ENCODE measurements at places on chromosomes 3 and 15. TPM values are rescaled to one million over a fixed set of nuclear protein-coding genes. Genes with fewer than 3 reads are reported as not detected.

KNSTRN gene
- 54.2 TPM for total RNA-seq

GRCh38 chr15:69518806-69519205, 66.2 kb downstream of the RPLP1 start:
- H3K27me3 ChIP-seq, result peaks cover 29% of the 10 kb centered on the region
- no peaks in the 10 kb centered on the region for H3K4me1 ChIP-seq
- DNase-seq, result no peak
- H3K4me3 ChIP-seq, result no peak overlapping the region
- H3K27ac ChIP-seq, result no peak overlapping the region

NCEH1 gene
- total RNA-seq, result 7.2 TPM

OSBPL10 gene
- 1.6 TPM for total RNA-seq

DNA sequence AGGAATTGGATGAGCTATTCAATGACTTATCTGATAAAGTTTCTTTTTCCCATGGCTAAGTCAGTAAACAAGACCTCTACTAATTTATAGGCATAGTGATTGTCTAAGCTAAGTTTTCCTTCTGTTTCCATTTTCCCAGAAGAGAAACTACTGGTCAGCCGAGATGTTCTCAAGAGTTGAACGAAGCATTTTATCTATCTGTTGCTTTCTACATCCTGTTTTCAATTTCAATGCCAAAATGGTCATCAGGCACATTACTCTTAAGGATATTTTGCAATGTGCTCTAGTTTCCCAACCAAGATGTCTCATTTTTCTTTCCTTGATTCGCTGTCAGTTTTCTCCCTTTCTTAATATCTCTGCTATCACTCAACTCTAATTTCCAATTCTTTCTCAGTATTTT, 228.7 kb downstream of the MBNL1 start:
- no peaks in the 10 kb centered on the region for H3K36me3 ChIP-seq
- H3K27me3 ChIP-seq, result peaks cover 10% of the 10 kb centered on the region
- H3K4me3 ChIP-seq, result no peak overlapping the region
- H3K4me1 ChIP-seq, result peaks cover 9% of the 10 kb centered on the region
- no peak for DNase-seq

TF gene
- 1.2 TPM for total RNA-seq

CYFIP1 gene
- 24.9 TPM for total RNA-seq

ARRDC4 gene
- total RNA-seq, result 0.18 TPM

GRCh38 chr3:41259449-41260062, 60.3 kb downstream of the CTNNB1 start:
- no peaks in the 10 kb centered on the region for H3K27me3 ChIP-seq
- no peak overlapping the region for H3K4me3 ChIP-seq
- no peaks in the 10 kb centered on the region for H3K4me1 ChIP-seq
- no peak for DNase-seq
- H3K27ac ChIP-seq, result no peak overlapping the region

GRCh38 chr3:167887096-167887495, 151.6 kb downstream of the SERPINI1 start:
- H3K36me3 ChIP-seq, result no peaks in the 10 kb centered on the region
- no peak overlapping the region for H3K4me3 ChIP-seq
- peaks cover 19% of the 10 kb centered on the region for H3K27me3 ChIP-seq

- H3K27me3 ChIP-seq, result no peaks in the 10 kb centered on the region
- no peak overlapping the region for H3K27ac ChIP-seq
- H3K4me1 ChIP-seq, result peaks cover 9% of the 10 kb centered on the region
- no peaks in the 10 kb centered on the region for H3K36me3 ChIP-seq
- H3K4me3 ChIP-seq, result no peak overlapping the region
Measured at GRCh38 chr3:31377045-31377642, 155.6 kb upstream of the STT3B start.

SERPINI2 gene
- not detected for total RNA-seq

DNA sequence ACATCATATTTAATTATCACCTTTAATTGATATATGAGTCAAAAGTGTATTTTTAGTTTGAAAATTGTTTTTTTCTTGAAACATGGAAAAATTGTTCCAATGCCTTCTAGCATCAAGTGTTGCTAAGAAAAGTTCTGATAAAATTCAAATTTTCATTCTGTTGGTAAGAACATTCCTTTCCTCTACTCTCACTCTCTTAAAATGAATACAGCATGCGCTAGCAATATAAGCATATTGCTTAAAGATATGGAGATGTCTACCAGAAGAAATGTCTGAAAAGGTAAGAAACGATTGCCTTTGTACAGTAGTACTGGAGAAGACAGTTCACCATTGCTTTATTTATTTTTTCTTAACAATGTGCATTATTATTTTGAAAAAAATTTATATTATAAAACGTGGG, 17.6 kb upstream of the ZBTB38 start:
- H3K4me3 ChIP-seq, result no peak overlapping the region
- peaks cover 7% of the 10 kb centered on the region for H3K36me3 ChIP-seq
- no peak overlapping the region for H3K27ac ChIP-seq
- H3K27me3 ChIP-seq, result peaks cover 8% of the 10 kb centered on the region

SPRED1 gene
- 0.13 TPM for total RNA-seq

DNA sequence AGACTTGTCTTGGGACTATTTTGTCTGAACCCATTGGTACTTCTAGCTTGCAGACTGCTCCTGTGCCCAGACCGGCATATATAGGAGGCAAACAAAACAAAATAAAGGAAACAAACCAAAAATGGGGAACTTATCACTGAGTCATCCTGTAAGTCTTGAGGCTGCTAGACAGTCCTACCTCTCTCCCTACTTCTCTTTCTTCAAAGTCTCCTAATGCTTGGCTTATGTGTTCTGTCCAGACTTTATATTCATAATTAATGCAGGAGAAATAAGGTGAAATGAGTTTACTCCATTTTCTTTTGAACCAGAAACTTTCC, 266.2 kb downstream of the ZNF385D start:
- no peak for DNase-seq
- H3K27ac ChIP-seq, result no peak overlapping the region
- no peaks in the 10 kb centered on the region for H3K27me3 ChIP-seq

GRCh38 chr3:191952186-191952585, 491.2 kb downstream of the PYDC2 start:
- no peaks in the 10 kb centered on the region for H3K36me3 ChIP-seq
- DNase-seq, result no peak
- H3K27me3 ChIP-seq, result no peaks in the 10 kb centered on the region
- H3K4me1 ChIP-seq, result no peaks in the 10 kb centered on the region
- no peak overlapping the region for H3K27ac ChIP-seq

GP5 gene
- total RNA-seq, result 1.3 TPM

MASP1 gene
- total RNA-seq, result not detected

DNA sequence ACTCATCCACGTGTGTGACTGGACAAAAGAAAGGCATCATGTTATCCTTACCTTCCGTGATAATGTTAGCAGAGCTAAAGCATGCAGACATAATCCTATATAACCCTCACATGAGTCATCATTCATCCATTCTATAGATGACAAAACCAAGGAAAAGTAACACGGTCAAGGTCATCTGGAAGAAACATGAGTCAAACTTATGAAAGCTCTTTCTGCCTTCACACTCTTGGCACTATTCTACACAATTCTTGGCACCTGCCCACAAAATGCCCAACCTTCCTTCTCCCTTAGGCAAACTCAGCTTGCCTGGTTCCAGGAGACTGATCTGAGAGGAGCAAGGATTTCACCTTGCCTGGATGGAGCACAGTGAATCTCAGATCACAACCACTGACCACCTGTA, 66.9 kb downstream of the PRICKLE2 start:
- H3K27me3 ChIP-seq, result peaks cover 7% of the 10 kb centered on the region
- H3K4me1 ChIP-seq, result peaks cover 3% of the 10 kb centered on the region
- DNase-seq, result no peak
- H3K36me3 ChIP-seq, result no peaks in the 10 kb centered on the region

DNA sequence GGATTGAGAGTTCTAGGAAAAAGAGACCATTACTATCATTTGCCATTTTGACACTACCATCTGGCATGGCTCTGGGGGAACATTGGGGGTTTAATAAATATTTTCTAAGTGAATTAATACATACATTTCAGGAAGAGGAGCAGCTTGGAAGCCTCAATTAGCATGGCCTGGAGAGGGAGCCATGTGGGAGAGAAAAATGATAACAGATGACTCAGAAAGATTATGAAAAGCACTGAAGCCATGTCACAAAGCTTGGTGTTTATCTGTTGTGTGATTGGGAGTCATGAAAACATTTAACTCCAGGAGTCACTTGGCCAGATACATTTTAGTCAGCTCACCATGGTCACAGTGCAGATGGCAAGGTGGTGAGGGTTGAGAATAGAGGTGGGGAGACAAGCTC, 121.0 kb downstream of the SSR3 start:
- DNase-seq, result no peak
- H3K27ac ChIP-seq, result no peak overlapping the region
- H3K4me1 ChIP-seq, result peaks cover 1% of the 10 kb centered on the region
- no peaks in the 10 kb centered on the region for H3K36me3 ChIP-seq

DNA sequence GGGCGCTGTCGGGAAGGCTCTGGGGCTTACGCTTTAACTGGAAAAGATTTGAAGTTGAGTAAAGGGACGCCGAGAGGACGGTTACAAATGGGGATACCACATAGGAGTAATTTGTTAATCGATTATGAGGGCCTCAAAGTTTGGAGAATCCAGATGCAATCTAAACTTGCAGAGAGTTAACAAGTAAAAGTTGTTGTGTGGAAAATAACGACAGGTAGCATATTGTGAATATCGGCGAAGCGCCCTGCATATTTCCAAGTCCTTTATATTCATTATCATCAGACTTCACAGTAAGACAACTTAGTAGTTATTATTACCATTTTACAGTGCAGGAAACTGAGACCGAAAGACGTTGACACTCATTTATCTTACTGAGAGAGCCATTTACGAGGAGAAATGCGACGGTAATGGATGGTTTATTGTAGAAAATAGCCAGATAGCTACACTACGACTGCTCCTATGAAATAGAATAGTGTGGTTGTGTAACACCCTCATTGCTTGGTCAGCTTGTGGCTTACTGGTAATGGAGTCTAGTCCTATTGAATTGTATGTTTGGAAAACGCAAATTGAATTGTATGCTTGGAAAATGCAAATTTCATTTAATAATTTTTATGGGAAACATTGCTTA, 700 bp downstream of the MKRN2 start:
- H3K36me3 ChIP-seq, result no peaks in the 10 kb centered on the region
- DNase-seq, result no peak
- H3K27me3 ChIP-seq, result peaks cover 19% of the 10 kb centered on the region

DNA sequence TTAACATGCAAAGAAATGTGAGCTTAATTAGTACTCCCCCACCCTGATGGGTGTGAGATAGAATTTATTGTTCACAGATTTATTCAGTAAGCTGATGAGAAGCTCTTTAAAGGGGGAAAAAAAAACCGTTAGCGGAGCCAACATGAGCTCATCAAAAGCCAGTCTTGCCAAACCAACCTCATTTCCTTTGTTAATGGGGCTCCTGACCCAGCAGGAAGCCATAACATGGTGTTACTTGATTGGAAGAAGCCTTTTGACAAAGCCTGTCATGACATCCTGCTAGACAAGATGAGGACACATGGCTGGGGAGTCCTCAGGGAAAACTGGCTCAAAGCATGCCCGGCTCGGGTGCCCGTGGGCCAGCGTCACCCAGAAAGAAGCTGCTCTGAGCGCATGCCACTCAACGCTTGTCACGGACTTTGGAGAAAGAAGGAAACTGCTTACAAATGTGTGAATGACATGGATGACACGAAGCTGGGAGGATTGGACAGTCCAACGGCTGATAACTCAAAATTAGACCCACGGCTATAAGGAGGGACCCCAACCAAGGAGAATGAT, 64.6 kb downstream of the SLCO2A1 start:
- no peak overlapping the region for H3K27ac ChIP-seq
- H3K36me3 ChIP-seq, result no peaks in the 10 kb centered on the region
- no peaks in the 10 kb centered on the region for H3K27me3 ChIP-seq

DNA sequence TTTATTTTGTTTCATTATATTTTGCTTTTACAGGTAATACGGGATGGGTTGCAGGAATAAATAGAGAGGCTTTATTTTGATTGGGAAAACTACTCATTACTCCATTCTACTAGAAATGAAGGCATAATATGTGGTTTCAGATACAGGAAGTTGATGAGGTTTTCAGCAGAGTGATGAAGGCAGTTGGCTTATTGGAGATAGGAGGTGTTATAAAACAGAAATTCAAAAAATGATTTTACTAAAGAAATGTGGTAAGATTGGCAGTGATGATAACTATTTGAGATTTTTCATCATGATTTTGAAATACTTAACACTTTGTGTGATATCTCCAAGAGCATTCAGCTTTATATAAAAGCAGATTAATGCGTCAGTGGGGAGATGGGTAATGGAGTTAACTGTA, 1445.7 kb upstream of the CADM2 start:
- H3K27ac ChIP-seq, result no peak overlapping the region
- H3K4me3 ChIP-seq, result no peak overlapping the region
- H3K27me3 ChIP-seq, result no peaks in the 10 kb centered on the region
- H3K4me1 ChIP-seq, result no peaks in the 10 kb centered on the region
- H3K36me3 ChIP-seq, result no peaks in the 10 kb centered on the region
- no peak for DNase-seq

DNA sequence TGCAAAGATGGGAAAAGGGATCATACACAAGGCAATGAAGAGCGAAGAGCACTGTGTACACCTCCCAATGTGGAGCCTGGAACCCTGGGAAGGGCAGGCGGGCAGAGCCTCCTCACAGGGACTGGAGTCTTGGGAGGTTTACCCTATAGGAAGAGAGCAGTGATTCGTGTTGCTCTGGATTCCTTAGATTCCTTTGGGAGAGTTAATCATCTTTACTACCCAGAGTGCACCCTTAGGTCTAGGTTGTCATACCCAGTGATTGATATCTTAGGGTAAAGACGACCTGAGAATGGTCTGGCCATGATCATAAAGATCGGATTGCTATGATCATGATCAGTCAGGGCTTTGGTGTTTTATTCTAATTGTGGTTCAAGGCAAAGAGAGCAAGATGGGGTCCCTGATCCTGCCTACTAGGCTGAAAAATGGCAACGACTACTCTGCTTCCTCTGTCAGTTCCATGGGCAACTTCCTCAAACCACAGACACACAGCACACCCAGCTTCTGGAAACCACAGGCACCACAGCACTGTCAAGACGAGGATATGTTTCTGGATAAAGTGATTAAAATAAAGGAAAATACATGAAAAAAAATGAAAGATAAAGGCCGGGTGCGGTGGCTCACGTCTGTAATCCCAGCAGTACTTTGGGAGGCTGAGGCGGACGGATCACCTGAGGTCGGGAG, 20.4 kb upstream of the MAP6D1 start:
- no peak for DNase-seq
- no peak overlapping the region for H3K4me3 ChIP-seq
- peaks cover 41% of the 10 kb centered on the region for H3K36me3 ChIP-seq

Measured in activated CD4-positive, alpha-beta memory T cell treated with anti-CD3 and anti-CD28 coated beads, Interleukin-2, amount 10 ng/mL, durations not matched to agents 7 days and 5 days (primary cell).